Activated naive CD8-positive, alpha-beta T cell treated with anti-CD3 and anti-CD28 coated beads for 36 hours (primary cell): ENCODE measurements at places on chromosomes 13 and 19.

GRCh38 chr13:100506600-100507422 is 81.8 kb downstream of the GGACT start:
- no peak for DNase-seq

DNA sequence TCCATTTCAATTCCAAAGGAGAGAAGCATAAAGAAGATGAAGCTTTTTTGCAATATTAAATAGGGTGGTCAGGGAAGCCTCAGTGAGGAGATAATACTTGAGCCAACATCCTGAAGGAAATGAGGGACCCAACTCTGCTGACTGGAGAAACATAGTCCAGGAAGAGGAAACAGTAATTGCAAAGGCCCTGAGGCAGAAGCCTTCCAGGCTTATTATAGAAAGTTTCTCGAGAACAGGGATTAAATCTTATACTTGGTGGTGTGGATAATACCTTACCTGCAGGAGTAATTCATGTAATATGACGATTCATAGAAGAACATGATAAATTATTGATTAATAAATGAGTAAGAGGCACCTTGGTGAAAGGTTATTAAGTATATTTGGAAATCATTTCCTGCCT is 1.0 kb upstream of the RFC3 start:
- no peak for DNase-seq

DNA sequence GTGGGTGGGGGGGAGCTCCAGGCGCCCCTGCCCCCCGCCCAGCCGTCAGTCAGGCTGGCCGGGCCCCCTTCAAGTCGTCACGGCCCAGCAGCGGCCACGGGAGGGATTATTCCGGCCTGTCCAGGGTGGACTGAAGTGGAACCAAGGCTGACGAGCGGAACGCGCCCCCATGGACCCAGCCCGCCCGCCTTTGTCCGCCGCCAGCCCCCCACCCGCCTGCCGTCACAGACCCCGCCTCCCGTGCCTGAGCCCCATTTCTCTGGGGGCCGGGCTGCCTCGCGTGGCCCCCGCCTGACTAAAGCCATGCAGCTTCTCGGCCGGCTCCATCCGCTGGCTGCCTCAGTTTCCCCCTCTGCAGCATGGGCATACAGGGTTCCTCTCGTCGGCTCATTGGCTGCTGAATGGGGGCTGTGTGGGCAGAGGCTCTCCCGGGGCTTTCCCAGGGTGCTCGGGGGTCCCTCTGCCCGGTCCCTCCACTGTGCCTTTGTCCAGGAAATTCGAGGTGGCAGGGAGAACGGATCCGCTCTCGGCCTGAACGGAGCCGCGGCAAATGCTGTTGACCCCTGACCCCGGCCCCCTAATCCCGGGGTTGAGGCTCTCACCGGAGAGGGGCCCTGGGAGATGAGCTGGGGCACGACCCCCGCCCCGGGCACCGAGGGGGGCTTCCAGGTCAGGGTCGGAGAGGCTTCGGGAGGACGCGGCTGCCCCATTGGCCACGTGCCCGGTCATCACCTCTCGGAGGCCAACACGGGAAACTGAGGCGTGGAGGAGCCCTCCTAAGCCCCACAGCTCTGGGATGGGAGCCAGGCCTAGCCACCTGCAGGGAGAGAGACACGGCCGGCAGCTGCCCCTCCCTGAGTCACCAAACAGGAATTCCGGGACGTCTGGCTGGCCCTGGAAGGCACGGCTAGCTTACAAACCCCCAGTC is 27.4 kb downstream of the EFNA2 start:
- DNase-seq: no peak

DNA sequence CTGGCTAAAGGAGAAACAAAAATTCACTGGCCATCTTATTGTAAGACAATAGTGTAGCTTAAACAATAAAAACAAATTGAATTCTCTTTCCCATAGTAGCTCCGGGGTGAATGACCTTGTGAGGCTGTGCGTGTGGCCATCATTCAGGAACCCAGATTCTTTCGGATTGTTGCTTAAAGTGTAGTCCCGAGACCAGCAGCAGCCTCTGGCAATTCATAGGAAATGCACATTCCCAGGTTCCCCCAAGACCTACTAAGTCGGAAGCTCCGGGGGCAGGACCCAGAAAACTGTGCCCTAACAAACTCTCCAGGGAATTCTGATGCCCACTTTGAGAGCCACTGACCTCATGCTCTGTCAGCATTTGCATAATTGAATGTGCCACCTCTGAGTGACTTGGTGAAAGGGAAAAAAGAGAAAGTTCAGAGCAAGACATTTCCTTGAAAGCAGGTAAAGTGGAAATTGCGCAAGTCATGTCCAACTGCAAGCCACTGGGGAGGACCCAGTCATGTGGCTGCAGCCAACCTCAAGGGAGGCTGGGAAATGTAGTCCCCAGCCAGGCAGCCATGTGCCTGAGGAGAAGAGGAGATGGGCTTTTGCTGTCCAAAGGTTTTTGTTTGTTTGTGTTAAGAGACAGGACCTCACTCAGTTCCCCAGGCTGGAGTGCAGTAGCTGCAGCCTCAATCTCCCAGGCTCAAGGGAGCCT is 50.7 kb upstream of the PNMA8B start:
- DNase-seq: peak; percentile 47

- peak; percentile 61 for DNase-seq
These were observed 65.0 kb downstream of the RASA3 start for GRCh38 chr13:114067381-114067885.

GRCh38 chr13:50589139-50589538 is 254.4 kb downstream of the DLEU7 start:
- no peak for DNase-seq

- DNase-seq: no peak
These were observed 42.2 kb downstream of the DHRS12 start for GRCh38 chr13:51761643-51762350.

DNA sequence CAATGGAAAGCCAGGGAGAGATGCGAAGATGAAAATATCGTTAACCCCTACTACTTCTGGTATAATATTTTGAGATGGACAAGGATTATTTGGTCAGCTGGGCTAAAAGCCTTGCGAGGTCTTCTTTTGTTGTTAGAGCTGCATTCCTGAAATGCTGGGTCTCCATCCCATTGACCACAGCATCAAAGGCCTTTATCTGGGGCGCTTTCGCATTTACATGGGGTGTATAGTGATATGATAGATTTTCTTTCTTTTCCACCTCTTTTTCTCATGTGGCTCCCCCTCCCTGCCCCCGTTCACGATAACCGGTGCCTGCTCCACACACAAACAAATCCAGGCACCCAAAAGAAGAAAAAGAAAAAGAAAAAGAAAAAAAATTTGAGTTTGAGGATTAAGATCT is 77.5 kb downstream of the ZNF536 start:
- DNase-seq: no peak

DNA sequence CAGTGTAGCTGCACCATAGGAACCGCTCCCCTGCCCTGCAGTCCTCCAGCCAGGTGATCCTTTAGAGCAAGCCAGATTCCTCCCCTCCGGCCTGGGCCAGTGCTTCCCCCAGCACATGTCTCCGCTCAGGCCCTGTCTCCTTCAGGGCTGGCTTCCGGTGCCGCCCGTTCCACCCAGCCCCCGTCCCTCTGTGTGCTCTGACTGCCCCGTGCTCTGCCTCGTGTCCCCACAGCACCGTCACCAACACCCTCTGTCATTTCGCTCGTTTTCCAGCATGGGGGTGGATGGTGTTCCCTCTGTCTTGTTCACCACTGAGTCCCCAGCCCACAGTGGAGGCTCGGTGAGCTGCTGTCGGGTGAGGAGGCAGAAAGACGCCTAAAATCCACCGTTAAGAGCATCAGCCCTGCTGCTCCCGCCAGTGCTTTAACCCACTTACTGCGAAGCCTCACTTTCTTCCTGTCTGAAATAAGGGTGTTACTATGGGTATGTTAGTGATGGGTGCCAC is 54.5 kb downstream of the TSSK6 start:
- peak; percentile 76 for DNase-seq

DNA sequence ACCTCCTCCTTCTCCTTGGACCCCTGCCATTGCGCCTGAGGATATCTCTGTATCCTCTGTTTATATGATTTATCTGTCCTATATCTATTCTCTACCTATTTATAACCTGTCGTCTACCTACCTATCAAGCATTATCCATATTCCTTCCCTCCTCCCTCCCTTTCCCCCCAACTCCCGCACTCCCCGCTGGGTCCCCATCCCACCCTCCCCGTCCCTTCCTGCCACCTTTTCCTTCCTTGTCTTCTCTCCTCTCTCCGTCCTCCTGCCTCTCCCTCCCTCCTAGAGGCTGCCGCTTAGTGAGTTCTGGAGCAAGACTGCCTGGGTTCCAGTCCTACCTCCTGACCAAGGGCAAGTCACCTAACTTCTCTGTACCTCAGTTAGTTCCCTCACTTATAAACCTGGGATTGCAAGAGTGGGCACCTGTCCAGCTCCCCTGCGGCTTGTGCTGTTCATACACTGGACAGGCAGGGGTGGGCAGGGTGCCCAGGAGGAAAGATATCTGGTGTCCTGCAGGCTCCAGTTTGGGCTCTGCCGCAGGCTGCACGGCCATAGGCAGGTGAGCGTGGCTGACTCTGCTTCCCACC is 16.1 kb downstream of the TTYH1 start:
- no peak for DNase-seq

- no peak for DNase-seq
These were observed 702.8 kb downstream of the LIG4 start for GRCh38 chr13:107512551-107512950.

- no peak for DNase-seq
These were observed 6.2 kb downstream of the ZNF446 start for GRCh38 chr19:58482372-58482771.

DNA sequence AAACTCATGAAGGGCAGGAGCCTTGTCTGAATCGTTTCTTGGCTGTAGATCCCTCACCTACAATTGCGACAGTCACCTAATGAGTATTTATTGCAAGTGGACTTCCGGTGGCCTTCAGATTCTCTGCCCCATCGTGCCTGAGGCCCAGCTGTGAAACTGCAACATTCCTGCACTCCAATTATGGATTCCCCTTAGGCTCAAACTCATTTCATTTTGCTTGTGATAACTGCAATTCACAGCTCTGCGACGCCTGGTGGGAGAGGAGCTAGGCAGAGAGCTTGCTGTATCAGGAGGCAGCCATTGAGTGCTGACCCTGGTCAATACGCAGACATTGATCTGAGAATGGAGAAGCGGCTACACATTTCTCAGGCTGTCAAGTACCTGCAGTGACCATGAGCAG is 59.0 kb downstream of the CCDC70 start:
- DNase-seq: no peak

GRCh38 chr13:90565985-90566713 is 781.3 kb upstream of the MIR17HG start:
- DNase-seq: no peak

DNA sequence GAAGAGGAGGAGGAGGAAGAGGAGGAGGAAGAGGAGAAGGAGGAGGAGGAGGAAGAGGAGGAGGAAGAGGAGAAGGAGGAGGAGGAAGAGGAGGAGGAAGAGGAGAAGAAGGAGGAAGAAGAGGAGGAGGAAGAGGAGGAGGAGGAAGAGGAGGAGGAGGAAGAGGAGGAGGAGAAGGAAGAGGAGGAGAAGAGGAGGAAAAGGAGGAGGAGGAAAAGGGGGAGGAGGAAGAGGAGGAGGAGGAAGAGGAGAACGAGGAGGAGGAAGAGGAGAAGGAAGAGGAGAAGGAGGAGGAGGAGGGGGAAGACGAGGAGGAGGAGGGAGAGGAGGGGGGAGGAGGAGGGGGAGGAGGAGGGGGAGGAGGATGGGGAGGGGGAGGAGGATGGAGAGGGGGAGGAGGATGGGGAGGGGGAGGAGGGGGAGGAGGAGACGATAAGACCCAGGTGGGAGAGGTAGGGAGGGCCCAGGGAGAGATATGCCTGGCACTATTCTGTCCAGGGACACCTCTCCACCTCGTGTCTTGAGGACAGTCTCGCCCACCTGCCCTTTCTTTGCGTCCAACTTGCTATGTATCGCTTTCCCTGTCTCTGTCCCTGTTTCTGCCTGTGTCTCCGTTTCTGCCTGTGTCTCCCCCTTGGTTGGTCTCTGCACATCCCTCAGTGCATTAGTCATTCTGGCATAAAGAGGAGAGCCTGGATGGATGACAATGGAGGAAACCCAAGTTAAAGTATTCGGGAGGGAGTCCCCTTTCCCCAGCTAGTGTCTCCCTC is 7.1 kb upstream of the KLK5 start:
- DNase-seq: no peak

DNA sequence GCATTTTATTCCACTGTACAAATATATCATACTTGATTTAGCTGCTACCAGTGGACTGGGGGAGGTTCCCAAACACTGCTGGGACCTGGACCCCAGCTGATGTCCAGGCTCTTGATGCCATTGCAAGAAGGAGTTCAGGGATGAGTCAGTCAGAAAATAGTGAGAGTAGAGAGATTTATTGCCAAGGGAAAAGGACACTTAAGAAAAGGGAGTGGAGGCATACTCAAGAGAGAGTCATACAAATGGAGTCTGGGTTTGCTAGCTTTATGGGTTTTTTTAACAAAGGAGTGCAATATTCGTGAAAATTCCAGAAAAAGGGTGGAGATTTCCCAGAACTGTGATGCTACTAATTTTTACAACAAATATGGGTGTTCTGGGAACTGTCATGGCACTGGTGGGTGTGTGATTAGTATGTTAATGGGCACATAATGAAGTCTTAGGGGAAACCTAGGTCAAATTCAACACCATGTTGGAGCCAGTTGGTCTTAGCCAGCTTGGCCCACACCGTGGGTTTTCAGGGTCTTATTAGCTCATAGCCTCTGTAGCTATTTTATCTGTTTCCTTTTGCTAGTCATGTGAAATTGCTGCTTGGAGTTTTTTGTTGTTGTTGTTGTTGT is 36.2 kb downstream of the GPC6 start:
- DNase-seq: no peak

GRCh38 chr19:15112385-15112784 is 5.2 kb downstream of the SYDE1 start:
- no peak for DNase-seq

GRCh38 chr19:50784710-50785109 is 5.5 kb upstream of the ACP4 start:
- DNase-seq: no peak

- no peak for DNase-seq
These were observed 505.6 kb downstream of the KCTD12 start for GRCh38 chr13:76380446-76381065.

DNA sequence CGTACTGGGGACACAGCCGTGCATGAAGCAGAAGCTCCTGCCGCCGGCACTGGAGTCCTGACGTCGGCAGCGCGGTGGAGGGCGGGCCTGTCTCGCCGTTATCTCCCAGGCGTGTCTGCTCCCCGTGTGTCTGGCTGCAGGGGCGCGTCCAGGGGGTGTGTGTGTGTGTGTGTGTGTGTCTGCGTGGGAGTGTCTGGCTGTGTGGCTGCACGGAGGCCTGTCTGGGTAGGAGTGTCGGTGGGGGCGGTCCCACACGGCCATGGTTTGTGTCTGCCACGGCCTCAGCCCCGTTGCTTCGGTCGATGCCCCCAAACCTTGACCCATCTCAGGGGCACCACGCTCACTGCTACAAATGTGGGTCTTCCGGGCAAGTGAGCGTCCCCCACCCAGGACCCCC is 18.3 kb downstream of the ARID3A start:
- DNase-seq: no peak
